ENCODE measurements at places on chromosomes 1 and 21. TPM values are rescaled to one million over a fixed set of nuclear protein-coding genes. Genes with fewer than 3 reads are reported as not detected.

GRCh38 chr1:201724039-201724765 is 104.8 kb upstream of the IPO9 start:
- no peak for DNase-seq

- no peak for DNase-seq
These were observed 32.7 kb downstream of the XCL1 start for GRCh38 chr1:168608796-168609715.

DNA sequence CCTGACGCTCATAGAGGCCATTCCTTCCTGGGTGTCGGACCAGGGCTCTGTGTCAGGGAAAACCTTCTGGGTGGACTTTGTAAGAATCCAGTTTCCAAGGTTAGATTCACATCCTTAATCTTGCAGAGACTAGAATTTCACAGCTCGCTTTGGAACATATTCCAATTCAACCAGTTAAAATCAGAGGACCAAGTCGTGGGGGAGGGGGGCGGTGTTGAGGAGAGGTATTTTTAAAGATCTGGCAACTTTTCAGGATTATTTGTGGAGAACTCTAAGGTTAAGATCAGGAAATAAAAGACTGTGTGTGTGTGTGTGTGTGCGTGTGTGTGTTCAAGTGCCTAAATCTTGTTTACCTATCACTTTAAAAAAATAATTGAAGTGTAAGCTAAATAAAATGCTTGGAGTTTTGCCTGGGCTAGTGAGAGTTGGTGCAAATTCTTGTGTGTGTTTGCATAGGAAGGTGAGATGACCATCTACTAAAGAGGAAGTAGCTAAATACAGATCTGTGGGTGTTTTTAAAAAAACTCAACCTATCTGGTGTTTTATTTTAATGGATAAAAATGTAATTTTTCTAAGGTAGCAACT is 21.8 kb downstream of the TENT5C start:
- DNase-seq, result no peak

GRCh38 chr1:115188680-115189395 is 99.5 kb upstream of the TSPAN2 start:
- no peak for DNase-seq

GRCh38 chr1:22774833-22775182 is 64.2 kb downstream of the EPHB2 start:
- no peak for DNase-seq

- no peak for DNase-seq
These were observed 196.9 kb upstream of the USP24 start for GRCh38 chr1:55412060-55412459.

GRCh38 chr21:14483296-14483695 is 62.8 kb downstream of the SAMSN1 start:
- no peak for DNase-seq

DNA sequence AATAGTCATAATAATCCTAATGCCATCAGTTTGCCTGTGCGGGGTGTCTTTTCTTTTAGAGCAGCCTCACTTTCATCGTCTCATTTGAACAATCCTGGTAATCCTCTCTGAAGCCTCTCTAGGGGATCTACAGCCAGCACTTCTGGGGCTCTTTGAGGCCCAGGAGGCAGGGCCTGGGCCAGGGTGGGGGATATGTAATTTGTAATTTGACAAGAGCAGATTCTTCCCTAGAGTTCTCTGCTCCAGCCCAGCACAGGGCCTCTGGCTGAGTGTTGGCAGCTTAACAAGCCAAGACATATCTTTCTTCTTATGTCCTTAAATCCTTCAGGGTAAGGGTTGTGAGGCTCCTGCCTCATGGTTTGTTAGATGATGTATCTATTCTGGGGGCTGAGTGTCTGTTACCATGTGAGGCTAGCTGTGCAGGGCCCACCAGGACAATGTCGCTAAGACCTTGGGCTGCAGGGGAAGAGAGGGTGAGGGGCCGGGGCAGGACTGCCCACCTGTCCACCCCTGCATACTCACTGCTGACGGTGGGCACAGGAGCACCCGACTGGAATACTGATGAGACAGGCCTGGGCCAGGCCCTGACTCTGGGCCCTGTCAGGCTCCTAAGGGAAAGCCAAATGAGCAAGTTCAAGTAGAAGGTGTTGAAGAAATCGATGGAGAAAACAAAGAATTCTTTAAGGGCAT is 45.3 kb upstream of the PARP1 start:
- DNase-seq, result no peak

GRCh38 chr21:41711416-41712007 is 55.3 kb downstream of the RIPK4 start:
- no peak for DNase-seq

LCE1B gene
- not detected for total RNA-seq

SPATA45 gene
- total RNA-seq, result not detected

PROX1 gene
- 15.9 TPM for total RNA-seq
